ENCODE measurements at places on chromosomes 5 and 9.
A peak's percentile ranks its signal among the peaks of the same experiment; 100 is the strongest.

DNA sequence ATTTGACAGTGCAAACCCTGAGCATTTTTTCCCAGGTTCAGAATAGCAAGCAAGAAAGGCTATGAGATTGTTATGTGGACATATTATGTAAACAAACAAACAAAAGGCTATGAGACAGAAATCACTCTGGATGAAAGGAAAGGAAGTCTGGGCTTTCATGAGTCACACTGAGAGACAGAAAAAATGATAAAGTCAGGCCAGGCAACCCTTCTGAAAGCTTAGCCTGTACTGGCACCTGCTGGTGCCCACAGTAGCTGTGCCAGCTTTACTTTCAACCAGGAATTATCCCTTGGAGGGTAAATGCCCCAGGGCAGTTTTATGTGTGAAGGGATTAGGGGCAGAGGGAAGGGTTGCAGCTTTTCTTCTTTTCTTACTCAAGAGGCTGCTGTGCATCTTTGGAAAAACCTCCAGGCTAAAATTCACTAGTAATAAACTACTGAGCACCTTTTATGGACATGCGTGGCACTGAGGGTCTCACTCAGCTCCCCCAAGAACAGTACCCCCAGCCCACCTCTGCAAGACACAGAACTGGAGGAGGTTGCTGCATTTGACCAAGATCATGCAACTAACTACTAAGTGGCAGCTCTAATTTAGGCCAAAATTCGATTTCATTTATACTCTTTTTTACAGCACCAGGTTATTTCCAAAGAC is 41.7 kb downstream of the ACTL7B start:
- DNase-seq, result no peak
- H3K36me3 ChIP-seq, result no peaks in the 10 kb centered on the region
- H3K4me3 ChIP-seq, result no peak overlapping the region
- H3K4me1 ChIP-seq, result no peaks in the 10 kb centered on the region
- H3K27me3 ChIP-seq, result peaks cover 38% of the 10 kb centered on the region
- no peak overlapping the region for H3K27ac ChIP-seq

DNA sequence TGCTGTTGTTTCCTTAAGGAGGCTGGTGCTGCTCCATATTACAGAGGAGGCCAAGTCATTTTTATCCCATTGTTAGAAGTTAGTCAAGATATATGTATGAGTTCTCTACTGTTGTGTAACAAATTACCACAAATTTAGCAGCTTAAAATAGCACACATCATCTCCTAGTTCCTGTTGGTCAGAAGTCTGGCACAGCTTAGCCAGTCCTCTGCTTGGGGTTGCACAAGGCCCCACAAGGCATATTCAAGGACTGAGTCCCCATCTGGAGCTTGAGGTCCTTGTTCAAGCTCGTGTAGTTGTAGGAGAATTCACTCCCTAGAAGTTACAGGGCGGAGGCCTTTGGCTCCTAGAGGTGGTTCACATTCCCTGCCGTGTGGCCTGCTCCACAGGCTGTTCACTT is 14.7 kb downstream of the MTAP start:
- no peak overlapping the region for H3K4me3 ChIP-seq
- H3K27me3 ChIP-seq, result no peaks in the 10 kb centered on the region
- DNase-seq, result no peak
- H3K27ac ChIP-seq, result peak overlapping the region; percentile 30
- H3K36me3 ChIP-seq, result peaks cover 40% of the 10 kb centered on the region

GRCh38 chr5:13941468-13941867 is 3.0 kb downstream of the DNAH5 start:
- H3K4me3 ChIP-seq, result no peak overlapping the region
- no peaks in the 10 kb centered on the region for H3K36me3 ChIP-seq
- H3K27ac ChIP-seq, result no peak overlapping the region
- H3K4me1 ChIP-seq, result no peaks in the 10 kb centered on the region
- peaks cover 10% of the 10 kb centered on the region for H3K27me3 ChIP-seq

- H3K36me3 ChIP-seq, result no peaks in the 10 kb centered on the region
- no peaks in the 10 kb centered on the region for H3K27me3 ChIP-seq
- H3K4me1 ChIP-seq, result no peaks in the 10 kb centered on the region
- no peak overlapping the region for H3K4me3 ChIP-seq
- no peak overlapping the region for H3K27ac ChIP-seq
- DNase-seq, result no peak
Measured at GRCh38 chr9:115643948-115644727, 509.5 kb upstream of the PAPPA start.

- no peaks in the 10 kb centered on the region for H3K27me3 ChIP-seq
- peak overlapping the region; percentile 88 for H3K27ac ChIP-seq
- peaks cover 24% of the 10 kb centered on the region for H3K4me1 ChIP-seq
- H3K36me3 ChIP-seq, result peaks cover 4% of the 10 kb centered on the region
- H3K4me3 ChIP-seq, result peak overlapping the region; percentile 86
Measured at GRCh38 chr5:143434261-143435209, 31.0 kb upstream of the NR3C1 start.

GRCh38 chr5:119273391-119273839 is 82.4 kb upstream of the TNFAIP8 start:
- H3K36me3 ChIP-seq, result peaks cover 20% of the 10 kb centered on the region
- peaks cover 80% of the 10 kb centered on the region for H3K4me1 ChIP-seq
- H3K27ac ChIP-seq, result peak overlapping the region; percentile 100
- no peaks in the 10 kb centered on the region for H3K27me3 ChIP-seq
- peak overlapping the region; percentile 98 for H3K4me3 ChIP-seq
- no peak for DNase-seq

DNA sequence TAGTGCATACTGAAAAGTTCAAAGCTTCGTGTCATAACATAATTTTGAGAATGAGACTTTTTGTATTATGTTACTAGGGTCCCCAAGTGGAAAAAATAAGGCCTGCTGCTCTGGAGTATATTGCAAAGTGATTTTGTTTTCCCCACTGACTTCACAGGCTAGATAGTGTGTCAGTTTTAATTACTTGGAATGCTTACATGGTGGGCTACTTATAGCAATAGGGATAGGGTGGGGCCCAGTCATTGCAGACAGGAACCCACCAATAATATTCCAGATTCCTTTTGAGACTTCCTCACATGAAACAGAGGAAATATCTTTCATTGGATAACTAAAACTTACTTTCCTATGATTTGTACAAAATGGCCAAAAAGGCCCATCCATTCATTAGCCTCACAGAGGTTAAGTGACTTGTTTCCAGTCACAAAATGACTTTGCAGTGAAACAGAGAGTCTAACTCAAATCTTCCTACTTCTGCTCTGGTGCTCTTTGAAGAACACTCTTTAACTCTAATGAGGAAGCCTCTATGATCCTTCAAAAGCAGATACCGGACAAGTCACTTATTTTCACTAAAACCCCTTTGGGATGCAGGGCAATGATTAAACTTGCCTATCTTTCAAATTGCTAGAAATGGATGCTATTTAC is 16.2 kb upstream of the MEF2C start:
- H3K27me3 ChIP-seq, result no peaks in the 10 kb centered on the region
- no peaks in the 10 kb centered on the region for H3K36me3 ChIP-seq
- DNase-seq, result no peak
- H3K4me3 ChIP-seq, result no peak overlapping the region

GRCh38 chr9:106958955-106959657 is 96.1 kb downstream of the ZNF462 start:
- DNase-seq, result no peak
- H3K27ac ChIP-seq, result no peak overlapping the region
- no peaks in the 10 kb centered on the region for H3K27me3 ChIP-seq
- no peaks in the 10 kb centered on the region for H3K36me3 ChIP-seq
- H3K4me1 ChIP-seq, result no peaks in the 10 kb centered on the region

DNA sequence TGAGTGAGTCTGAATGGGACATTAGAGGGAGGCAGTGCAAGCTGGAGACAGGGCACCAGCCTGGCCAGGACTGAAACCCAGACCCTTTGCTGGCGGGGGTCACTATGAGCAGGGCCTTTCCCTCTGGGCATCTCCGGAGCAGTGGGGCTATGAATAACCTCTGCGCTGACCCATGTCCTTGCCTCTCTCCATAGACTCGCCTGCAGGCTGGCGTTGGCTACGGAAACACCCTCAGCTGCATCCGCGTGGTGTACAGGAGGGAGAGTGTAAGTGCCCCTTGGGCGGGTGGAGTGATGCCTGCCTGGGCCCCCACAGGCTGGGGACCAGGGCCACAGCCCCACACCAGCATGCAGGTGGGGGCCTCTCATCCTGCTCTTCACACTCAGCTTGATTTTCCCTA is 15.8 kb downstream of the SLC25A48 start:
- H3K4me3 ChIP-seq, result no peak overlapping the region
- no peak overlapping the region for H3K27ac ChIP-seq
- peaks cover 13% of the 10 kb centered on the region for H3K27me3 ChIP-seq
- no peaks in the 10 kb centered on the region for H3K36me3 ChIP-seq
- no peak for DNase-seq

- no peak for DNase-seq
- peaks cover 11% of the 10 kb centered on the region for H3K27me3 ChIP-seq
- H3K36me3 ChIP-seq, result no peaks in the 10 kb centered on the region
- H3K27ac ChIP-seq, result no peak overlapping the region
- H3K4me1 ChIP-seq, result peaks cover 6% of the 10 kb centered on the region
Measured at GRCh38 chr9:22203371-22204138, 194.4 kb upstream of the CDKN2B start.

DNA sequence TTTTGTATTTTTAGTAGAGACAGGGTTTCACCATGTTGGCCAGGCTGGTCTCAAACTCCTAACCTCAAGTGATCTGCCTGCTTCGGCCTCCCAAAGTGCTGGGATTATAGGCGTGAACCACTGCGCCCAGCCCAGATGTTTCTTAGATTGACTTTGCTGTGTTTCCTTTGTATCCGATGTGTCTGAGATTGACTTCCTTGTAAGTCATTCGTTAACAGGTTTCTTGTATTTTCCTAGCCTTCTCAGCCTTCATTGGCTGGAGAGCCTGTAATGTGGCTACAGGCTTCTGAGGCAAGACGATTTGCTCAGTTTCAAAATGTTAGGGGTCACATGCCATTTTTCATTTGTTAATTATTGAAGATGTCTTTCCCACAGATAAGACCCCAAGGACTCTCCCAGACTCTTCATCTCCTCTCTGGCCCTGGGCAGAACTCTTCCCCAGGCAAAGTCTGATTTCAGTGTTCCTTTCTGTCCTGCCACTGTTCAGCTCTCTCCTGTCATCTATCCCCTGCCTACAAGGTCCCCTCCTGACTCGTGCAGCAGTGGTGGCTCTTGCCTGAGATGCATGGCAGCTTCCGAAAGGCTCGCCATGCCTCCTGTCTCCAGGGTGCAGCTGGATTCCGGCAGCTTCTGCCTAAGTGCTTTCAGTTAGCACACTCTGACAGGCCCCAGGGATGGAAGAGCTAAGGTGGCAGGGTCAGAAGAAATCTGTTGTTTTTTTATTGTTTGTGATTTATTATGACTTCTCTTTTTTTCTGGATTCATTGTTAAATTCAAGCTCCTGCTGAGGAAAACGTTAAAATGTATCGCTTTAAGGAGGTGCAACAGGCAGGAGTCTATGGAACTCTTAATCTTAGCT is 206.4 kb downstream of the AOPEP start:
- H3K4me1 ChIP-seq, result no peaks in the 10 kb centered on the region
- H3K27me3 ChIP-seq, result no peaks in the 10 kb centered on the region
- H3K27ac ChIP-seq, result no peak overlapping the region
- H3K4me3 ChIP-seq, result no peak overlapping the region
- no peak for DNase-seq

DNA sequence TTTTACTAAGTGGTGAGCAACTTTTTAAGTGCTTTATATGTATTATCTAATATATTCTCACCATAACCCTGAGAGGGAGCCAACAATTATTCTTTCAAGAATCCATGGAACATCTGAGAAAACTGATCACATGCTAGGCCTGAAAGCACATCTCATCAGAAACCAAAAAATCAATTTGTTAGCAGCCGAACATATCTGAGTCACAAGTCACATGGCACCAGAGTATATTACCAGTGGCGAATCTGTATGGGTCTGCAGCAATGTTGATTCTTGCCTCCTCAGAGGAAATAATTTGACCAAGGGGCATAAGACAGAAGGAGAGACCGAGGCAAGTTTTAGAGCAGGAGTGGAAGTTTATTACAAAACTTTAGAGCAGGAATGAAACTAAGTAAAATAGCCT is 25.3 kb upstream of the SIL1 start:
- H3K27ac ChIP-seq, result no peak overlapping the region
- H3K36me3 ChIP-seq, result no peaks in the 10 kb centered on the region
- peaks cover 8% of the 10 kb centered on the region for H3K27me3 ChIP-seq
- H3K4me1 ChIP-seq, result no peaks in the 10 kb centered on the region

GRCh38 chr9:21268347-21268657 is 28.5 kb upstream of the IFNA14 start:
- H3K27ac ChIP-seq, result no peak overlapping the region
- H3K4me1 ChIP-seq, result no peaks in the 10 kb centered on the region
- H3K4me3 ChIP-seq, result no peak overlapping the region
- H3K27me3 ChIP-seq, result peaks cover 56% of the 10 kb centered on the region
- DNase-seq, result no peak

DNA sequence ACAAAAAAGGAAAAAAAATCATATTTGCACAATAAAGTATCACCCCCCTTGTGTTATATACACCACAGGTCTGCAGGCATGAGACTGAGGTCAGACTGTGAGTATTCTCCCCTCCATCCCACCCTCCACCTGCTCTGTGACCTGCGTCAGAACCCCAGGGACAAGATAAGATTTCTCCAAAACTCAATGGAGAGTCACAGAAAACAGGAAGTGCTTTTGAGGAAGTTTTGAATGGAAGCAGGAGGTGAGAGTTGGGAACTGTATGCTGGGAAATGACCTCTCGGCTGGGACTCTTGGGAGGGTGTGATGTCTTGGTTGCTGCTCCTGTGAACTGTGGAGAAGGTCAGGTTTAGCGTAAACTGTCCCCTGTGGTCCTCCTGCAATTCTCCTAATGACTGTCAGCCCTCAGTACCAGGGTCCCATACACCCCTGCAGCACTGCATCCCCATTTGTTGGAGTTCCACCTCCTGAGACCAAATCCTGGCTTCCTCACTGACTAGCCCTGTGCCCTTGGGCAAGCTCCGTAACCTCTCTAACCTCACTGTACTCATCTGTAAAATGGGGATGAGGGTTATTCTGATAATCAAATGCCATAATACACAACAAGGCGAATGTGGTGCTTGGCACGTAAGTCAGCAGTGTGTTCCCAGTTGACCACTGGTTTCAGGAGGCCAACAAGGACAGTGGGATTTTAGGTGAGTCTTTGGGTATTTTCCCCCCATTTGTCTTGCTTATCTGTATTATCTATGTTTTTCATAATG is 6.9 kb upstream of the CTSL start:
- no peaks in the 10 kb centered on the region for H3K36me3 ChIP-seq
- no peak overlapping the region for H3K4me3 ChIP-seq
- H3K27ac ChIP-seq, result no peak overlapping the region
- H3K4me1 ChIP-seq, result no peaks in the 10 kb centered on the region

GRCh38 chr5:8019719-8020218 is 150.8 kb downstream of the MTRR start:
- DNase-seq, result no peak
- H3K4me1 ChIP-seq, result no peaks in the 10 kb centered on the region
- no peak overlapping the region for H3K27ac ChIP-seq

- H3K27ac ChIP-seq, result no peak overlapping the region
- no peaks in the 10 kb centered on the region for H3K4me1 ChIP-seq
- H3K27me3 ChIP-seq, result no peaks in the 10 kb centered on the region
- DNase-seq, result no peak
- no peaks in the 10 kb centered on the region for H3K36me3 ChIP-seq
Measured at GRCh38 chr5:21263361-21263760, 1275.4 kb upstream of the CDH18 start.

GRCh38 chr9:124721109-124721906 is 49.8 kb downstream of the NR6A1 start:
- no peaks in the 10 kb centered on the region for H3K4me1 ChIP-seq
- no peak for DNase-seq
- H3K4me3 ChIP-seq, result no peak overlapping the region

Measured in effector memory CD8-positive, alpha-beta T cell (primary cell).